ENCODE measurements at places on chromosomes 7 and 10.

GRCh38 chr10:132192076-132192975, 5.6 kb downstream of the DPYSL4 start:
- DNase-seq, result no peak

DNA sequence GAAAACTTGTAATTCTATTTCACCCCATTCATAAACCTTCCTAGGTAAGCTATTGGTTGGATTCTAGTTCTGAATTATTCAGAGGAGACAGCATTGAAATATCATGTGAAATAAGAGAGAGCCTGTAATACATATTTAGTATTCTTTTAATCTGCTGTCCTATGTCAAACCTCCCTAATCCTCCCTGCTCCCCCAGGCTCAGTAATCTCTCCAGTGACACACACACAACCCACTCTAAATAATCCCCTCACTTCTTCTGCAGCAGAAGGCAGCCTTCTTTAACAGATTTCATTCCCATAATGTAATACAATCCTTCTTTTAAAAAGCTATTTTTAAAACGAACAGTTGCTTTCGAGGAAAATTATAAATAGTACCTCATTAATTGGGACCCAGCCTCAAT, 639.7 kb upstream of the AUTS2 start:
- DNase-seq, result no peak

GRCh38 chr7:109375823-109376222, 806.1 kb downstream of the DNAJB9 start:
- no peak for DNase-seq

DNA sequence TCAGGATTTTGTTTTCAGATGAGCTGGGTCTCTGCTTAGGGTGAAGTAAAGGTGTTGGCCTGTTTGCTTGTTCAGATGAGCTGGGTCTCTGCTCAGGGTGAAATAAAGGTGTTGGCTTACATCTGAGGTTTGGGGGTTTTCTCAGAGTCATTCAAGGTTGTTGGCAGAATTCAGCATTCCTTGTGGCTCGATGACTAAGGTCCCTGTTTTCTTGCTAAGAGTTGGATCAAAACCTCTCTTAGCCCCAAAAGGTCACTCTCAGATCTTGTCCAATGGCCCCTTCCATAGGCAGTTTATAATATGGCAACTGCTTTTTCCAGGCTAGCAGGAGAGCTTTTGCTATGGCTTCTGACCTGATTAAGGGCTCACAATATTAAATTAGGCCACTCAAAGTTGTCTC, 106.6 kb downstream of the ADAM22 start:
- DNase-seq, result no peak

DNA sequence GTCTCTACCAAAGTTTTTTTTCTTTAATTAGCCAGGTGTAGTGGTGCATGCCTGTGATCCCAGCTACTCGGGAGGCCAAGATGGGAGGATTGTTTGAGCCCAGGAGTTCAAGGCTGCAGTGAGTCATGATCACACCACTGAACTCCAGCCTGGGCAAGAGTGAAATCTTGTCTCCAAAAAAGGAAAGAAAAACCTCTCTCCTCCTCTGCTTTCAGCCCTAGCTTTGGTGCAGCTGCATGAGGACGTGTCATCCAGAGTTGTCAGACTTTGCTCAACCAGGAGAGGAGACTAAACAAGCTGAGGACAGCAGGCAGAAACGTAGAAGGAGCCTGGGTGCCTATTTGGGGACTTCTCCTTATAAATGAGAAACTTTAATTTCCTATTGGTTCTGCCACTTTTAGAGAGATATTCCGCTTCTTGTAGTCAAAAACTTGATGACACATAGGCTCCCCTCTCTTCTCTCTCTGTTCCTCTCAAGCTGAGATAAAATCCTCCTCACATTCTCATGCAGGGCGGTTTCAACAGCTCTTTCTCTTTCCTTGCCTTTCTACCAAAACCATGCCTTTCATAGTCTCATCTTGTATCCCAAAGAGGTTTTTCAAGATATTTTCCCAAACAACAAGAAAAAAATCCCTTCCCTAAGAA, 205.4 kb downstream of the ARHGAP12 start:
- peak; percentile 23 for DNase-seq

GRCh38 chr7:16586081-16586874, 59.3 kb downstream of the ANKMY2 start:
- DNase-seq, result no peak

- no peak for DNase-seq
Measured at GRCh38 chr10:111107846-111108245, 31.0 kb downstream of the ADRA2A start.

DNA sequence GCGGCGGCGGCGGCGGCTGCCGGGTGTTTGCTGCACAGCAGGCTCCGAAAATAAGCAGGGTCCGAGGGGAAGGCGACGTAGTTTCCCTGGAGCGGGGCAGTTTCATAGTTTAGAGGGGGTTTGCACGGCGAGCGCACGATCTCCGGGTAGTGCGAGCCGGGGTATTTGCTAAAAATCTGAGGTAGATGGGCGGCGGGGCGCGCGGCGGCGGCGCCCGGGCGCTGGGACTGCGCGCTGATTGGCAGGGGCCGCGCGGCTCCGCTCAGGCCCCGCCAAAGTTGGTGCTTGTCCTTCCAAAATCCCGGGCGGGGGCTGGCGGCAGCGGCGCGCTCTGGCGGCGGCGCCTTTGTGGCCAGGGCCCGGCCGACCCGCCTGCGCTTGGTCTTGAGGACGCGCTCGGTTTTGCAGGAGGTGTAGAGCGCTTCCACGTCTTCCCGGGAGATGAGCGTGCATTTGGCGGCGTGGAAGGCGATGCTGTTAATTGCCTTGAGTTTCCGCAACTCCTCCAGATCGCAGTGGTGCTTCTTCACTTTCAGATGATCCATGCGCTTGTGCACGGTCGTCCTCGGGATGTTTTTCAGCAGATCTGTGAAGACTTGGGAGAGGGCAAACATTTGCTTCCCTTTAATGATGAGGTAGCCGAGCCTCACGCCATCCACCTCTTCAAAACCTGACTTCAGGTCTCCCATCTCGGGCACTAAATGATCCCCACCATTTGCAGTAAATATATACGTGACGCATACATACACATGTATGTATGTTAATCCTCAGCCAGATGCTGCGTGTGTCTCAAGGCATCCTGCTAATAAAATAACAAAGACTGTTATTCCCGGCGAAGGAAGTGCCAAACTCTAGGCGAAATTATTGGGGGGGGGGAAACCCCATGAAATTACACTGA, 8.1 kb downstream of the SKIDA1 start:
- peak; percentile 54 for DNase-seq

DNA sequence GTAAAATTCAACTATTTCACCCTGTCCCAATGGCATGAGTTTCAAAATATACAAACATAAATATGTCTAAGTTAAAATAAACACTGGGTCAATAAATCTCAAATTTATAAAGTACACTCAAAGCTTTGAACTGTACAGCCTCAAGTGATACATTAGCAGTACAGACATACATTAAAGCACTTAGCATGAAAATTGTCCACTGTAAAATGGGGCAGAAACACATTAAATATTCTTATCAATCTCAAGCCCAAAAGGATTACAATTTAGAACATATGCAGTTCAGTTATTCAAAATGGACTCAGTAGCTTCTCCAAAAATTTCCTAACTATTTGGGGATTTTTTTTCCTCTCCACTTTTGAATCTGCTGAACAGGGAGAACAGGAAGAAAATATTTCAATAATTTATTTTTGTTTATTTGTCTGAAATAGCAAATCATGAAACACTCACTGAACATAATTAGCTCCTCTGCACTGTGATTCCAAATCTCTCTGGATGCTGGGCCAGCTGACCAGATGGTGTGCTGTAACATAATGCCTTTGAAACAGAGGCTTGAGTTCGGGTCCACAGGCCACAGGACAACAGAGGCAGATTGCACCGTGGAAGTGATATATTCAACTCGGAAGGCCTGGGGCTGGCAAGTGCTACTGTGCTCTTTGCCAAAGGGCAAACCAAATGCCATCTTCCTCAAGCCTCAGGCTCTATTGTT, 248.9 kb upstream of the LRRN3 start:
- DNase-seq, result no peak

DNA sequence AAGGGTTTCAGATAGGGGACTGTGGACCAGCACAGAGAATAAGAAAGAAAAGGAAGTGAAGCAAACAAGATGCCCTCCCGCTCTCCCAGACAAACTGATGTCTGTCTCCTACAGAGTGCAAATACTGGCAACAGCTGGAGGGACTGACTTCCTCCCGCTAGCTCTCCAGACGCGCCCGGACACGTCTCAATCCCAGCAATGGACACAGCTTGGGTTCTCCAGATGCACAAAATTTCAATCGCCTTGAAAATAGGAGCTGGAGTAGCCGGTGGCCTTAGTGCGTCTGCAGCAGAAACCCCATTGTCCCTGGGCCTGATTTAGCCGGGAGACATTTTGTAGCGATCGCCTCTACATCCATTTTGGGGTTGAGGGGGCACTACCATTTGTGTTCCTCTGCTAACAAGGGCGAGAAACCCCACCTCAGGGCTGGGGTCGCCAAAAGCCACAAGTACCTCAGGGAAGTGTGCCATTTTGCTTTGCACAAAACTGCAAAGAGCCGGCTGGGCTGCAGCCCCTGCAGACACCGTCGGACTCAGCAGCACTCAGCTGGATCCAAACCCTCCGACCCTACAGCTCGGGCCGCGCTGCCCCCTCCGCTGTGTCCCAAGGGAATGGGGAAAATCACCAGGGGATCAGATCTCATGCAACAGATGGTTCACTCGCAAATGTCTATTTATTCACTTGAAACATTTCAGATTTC, 5.9 kb downstream of the CPA2 start:
- DNase-seq, result no peak

DNA sequence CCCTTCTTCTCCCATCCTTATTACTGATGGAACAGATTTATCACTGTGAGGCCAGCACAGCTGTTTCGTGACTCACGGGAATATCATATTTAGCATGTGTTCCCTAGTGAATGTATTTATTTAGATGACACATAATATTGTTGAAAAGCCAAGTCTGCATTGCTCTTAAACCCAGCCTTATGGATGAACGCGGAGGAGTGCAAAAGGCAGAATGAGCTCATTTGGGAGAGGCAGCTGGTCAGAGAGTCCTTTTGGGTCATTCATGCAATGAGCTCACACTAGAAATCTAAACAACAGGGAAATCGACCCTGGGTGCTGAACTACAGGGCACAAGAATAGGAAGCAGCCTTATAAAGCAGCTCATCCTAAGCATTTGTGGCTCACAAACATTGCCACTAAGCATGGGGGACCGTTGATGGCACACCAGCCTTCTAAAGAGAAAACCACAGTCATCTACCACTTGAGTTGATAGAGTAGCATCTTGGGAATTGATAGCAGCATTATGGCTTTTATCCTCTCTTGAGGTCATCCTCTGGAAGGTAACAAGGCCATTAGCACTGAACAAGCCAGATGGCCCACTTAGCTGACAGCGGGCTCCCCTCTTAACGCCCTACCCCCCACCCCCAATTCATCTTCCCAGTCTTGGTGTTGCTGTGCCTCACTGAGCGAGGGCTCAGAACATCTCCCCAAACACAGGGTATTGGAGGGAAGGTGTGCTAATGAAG, 32.9 kb upstream of the SDK1 start:
- no peak for DNase-seq

DNA sequence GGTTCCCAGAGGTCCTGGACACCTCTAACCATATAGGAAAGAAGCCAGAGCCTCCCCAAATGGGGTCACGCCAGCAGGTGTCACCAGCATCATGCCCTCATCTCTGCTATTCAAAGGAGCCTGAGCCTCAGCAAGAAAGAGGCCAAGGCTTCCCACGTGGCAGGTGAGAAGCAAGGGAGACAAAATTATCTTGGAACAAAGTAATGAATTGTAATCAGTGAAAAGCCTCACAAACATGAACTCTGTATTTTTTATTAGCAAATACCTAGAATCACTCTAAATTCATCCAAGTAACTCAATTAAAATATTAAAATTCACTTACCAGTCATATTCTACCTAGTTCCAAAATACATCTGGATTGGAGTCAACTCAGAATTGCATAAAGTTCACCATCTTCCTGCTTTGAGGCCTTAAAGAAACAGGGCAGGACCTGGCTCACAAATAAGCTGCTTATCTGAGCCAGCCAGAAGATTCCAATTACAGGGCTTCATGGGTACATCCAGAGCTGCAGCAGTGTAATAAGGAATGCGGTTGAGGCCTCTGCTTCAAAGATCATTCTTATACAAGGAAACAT, 68.7 kb downstream of the SGMS1 start:
- no peak for DNase-seq

GRCh38 chr7:108307194-108307593, 149.0 kb downstream of the NRCAM start:
- DNase-seq, result no peak

GRCh38 chr10:126459032-126459831, 71.0 kb upstream of the ADAM12 start:
- no peak for DNase-seq

GRCh38 chr10:113104047-113104446, 154.0 kb downstream of the TCF7L2 start:
- no peak for DNase-seq

GRCh38 chr7:2968616-2969397, 74.9 kb downstream of the CARD11 start:
- DNase-seq, result no peak

DNA sequence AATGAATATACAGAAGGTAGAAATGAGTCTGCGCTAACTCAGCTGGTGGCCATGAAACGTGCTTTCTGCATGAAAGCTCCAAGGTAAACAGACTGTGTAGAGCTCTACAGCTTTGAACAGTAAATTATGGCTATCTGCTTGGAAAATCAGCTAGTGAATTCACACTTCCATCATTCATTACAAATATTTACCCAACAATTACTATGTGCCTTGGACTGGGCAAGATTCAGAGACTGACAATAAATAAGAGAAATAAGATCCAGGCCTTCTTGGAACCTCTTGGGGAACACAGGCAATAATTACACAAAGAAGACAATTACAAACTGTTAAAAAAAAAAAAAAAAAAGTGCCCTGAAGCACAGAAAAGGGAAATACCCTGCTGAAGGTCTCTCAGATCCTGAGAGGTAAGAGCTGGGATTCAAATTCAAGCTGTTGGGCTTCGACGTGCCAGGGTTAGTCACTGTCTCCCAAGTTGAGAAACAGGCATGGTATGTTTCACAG, 15.8 kb downstream of the TSPAN12 start:
- DNase-seq, result no peak

GRCh38 chr10:17075533-17076359, 53.9 kb downstream of the CUBN start:
- DNase-seq, result no peak

GRCh38 chr7:96219378-96220130, 102.3 kb downstream of the SLC25A13 start:
- DNase-seq, result no peak

- no peak for DNase-seq
Measured at GRCh38 chr10:12103802-12104201, 25.7 kb upstream of the SEC61A2 start.

- DNase-seq, result no peak
Measured at GRCh38 chr10:28769091-28769604, 91.8 kb downstream of the BAMBI start.

- DNase-seq, result peak; percentile 87
Measured at GRCh38 chr10:78777466-78777865, 291.3 kb upstream of the ZMIZ1 start.

GRCh38 chr10:6398399-6398798, 181.7 kb downstream of the PRKCQ start:
- DNase-seq, result no peak

GRCh38 chr7:38280000-38280399, 6.6 kb upstream of the TARP start:
- no peak for DNase-seq

- no peak for DNase-seq
Measured at GRCh38 chr10:131251146-131251541, 60.4 kb downstream of the TCERG1L start.
